ENCODE measurements at places on chromosomes 1 and 21. TPM values are rescaled to one million over a fixed set of nuclear protein-coding genes. Genes with fewer than 3 reads are reported as not detected.

DNA sequence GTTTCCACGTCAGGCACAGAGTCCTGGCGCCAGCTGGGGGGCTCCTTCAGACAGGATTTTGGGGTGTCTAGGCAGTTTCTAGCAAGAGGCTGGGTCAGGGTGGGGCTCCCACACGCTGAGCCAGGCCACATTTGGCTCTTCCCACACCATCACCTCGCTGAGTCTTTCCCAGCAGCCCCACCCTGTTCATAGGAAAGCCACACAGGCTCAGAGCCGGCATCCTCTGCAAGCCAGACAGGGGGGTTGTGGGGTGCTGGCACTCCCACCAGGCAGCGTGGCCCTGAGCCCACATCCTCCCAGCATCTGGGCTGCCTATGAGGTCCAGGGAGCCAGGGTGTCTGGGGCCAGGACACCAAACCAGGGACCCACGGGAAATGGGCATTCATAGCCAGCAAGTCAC is 2.8 kb upstream of the GPR153 start:
- no peak for DNase-seq

GRCh38 chr21:38913120-38913892 is 107.6 kb downstream of the ETS2 start:
- DNase-seq = peak; percentile 88

DNA sequence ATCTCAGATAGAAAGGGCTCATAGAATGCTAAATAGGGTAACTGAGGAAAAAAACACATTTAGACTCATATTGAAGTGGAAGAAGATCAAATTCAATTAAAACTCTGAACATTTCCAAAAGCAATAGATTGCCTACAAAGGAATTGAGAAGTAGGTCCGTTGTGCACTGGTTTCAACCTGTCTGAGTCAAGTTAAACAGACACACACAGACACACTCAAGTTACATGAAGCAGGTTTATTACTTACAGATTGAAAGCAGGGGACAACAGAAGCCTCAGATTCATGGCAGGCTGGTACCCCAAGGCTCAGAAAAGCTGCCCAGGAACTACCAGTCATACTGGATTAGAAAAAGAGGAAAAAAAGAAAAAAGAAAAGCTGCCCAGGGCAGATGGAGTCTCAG is 20.7 kb upstream of the S100A2 start:
- no peak for DNase-seq

Gene VAMP3
- total RNA-seq = 90.4 TPM

DNA sequence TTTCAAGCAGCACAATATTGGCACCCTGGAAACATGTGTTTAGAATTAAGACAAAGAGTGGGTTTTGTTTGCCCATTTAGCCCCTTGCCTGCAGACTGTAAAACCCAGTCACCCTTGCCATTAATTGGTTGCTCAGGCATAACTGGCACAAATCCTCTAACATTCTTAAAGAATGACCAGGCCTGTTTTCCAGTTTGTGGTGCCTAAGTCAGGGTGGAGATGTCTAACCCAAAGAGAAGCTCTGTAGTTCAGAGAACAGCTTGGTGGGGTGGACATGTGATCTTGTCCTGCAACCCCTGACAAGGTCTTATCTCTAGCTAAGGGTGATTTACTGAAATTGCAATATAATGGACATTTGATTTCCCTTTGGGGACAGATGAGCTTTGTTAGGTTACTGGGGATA is 8.8 kb upstream of the ANGPTL7 start:
- DNase-seq = no peak

GRCh38 chr1:243539636-243540035 is 283.8 kb downstream of the SDCCAG8 start:
- no peak for DNase-seq

GRCh38 chr1:36238433-36238832 is 14.2 kb downstream of the THRAP3 start:
- no peak for DNase-seq

- no peak for DNase-seq
These were observed 22.0 kb downstream of the CC2D1B start for GRCh38 chr1:52343979-52344378.

Gene C1orf94
- total RNA-seq = not detected

DNA sequence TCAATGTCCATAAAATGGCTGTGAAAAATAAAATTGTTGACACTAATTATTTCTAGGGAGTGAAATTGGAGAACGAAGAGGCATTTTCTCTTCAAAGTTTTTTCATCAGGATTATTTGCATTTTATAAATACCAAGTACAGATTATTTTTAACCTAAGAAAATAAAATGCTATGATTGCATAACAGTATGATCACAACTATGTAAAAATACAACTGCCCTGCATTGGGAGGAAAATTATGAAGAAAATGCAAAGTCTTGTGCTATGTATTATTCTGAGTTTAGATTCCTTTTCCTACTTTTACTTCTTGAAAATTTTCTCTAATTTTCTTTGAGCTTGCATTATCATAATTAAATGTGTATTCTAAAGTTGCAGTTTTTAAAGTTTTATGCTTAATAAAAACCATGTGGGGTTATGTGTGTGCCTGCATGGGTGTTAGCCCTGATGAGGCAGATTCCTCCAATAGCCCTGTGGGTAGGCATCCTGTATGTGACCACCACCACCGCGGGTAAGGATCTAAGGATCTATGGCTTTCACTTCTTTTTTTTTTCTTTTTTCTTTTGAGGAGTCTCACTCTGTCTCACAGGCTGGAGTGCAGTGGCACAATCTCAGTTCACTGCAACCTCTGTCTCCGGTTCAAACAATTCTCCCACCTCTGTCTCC is 24.7 kb downstream of the STX6 start:
- DNase-seq = no peak

Gene MPZ
- 10.2 TPM for total RNA-seq

Gene NID1
- 31.3 TPM for total RNA-seq

- peak; percentile 57 for DNase-seq
These were observed 41.0 kb upstream of the APOBEC4 start for GRCh38 chr1:183694066-183694465.

Data from right cardiac atrium (tissue), 5 donors.